ENCODE measurements at places on chromosomes 5 and 9. TPM values are rescaled to one million over a fixed set of nuclear protein-coding genes. Genes with fewer than 3 reads are reported as not detected.
A peak's percentile ranks its signal among the peaks of the same experiment; 100 is the strongest.

- no peak overlapping the region for H3K4me3 ChIP-seq
- no peak for DNase-seq
- 0 out of 2 replicates have a peak, but pooled peaks cover 8% of the 10 kb centered on the region for H3K36me3 ChIP-seq
- H3K4me1 ChIP-seq = no peaks in the 10 kb centered on the region
- no peak overlapping the region for H3K27ac ChIP-seq
- H3K27me3 ChIP-seq = no peaks in the 10 kb centered on the region
Measured at GRCh38 chr9:78756813-78757510, 460.0 kb downstream of the PSAT1 start.

Gene TMEM232
- 0.53 TPM for total RNA-seq

DNA sequence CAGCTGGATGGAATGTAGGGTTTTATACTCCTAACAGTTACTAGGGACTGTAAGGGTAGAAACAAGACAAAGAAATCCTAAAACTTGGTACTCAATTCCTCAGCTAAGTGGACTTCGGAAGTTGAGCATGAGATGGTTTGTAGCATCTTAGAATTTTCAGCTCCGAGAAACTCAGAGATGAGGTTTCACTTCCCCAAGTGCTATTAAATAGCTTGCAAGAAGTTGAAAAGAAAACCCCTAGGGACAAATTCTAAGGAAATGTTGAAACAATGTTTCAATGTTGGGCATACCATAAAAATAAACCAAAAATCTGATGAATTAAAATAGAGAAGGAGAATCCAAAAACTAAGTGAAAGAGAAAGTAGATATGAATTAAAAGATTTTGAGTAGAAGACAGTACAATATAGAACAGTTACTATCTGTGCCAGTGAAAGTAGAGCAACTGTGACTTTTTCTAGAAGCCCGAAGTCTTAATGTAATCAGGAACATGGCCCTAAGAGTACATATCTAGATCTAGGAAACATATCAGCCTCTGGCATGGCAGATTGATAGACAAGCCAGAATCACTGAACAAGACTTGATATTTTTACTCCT, 308.6 kb upstream of the RGMB start:
- no peak for DNase-seq
- peaks cover 68% of the 10 kb centered on the region for H3K4me1 ChIP-seq
- no peaks in the 10 kb centered on the region for H3K27me3 ChIP-seq
- H3K27ac ChIP-seq = peak overlapping the region; percentile 32
- H3K36me3 ChIP-seq = peaks cover 43% of the 10 kb centered on the region
- no peak overlapping the region for H3K4me3 ChIP-seq

DNA sequence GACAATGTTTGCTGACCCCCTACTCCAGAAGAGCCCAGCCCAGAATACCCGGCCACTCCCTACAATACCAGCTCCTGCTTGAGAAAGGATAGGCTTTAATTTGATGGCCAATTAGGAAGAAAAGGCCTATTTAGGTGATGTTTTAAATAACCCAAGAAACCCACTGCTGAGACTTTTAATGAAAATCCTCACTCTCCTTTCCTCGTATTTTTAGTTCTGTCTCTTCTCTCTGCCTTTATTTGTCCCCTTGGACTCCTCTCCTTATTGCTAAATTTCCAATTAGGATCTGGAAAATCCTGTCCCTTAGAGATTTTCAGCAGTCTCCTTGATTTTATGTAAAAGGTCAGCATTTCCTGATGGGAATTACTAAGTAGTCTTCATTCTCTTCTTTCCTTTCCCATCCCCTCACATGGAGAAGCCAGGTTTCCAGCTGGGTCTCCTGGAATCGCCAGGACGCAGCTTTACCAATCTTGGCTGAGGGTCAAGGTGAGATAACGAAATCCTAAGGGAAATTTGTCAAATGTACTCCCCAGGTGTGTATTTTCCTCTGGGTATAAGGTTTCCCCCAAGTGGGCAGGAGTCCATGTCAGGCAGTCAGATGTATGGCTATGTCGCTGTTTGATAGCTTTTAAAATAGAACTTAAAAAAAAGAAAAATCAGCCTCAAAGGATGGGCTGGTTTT, 11.7 kb downstream of the STC2 start:
- H3K4me1 ChIP-seq = peaks cover 69% of the 10 kb centered on the region
- H3K4me3 ChIP-seq = peak overlapping the region; percentile 85

Data from HFFc6 (cell line).